ENCODE measurements at places on chromosomes 3 and 15.

- no peak for DNase-seq
These were observed 14.3 kb downstream of the DUT start for GRCh38 chr15:48345516-48345915.

DNA sequence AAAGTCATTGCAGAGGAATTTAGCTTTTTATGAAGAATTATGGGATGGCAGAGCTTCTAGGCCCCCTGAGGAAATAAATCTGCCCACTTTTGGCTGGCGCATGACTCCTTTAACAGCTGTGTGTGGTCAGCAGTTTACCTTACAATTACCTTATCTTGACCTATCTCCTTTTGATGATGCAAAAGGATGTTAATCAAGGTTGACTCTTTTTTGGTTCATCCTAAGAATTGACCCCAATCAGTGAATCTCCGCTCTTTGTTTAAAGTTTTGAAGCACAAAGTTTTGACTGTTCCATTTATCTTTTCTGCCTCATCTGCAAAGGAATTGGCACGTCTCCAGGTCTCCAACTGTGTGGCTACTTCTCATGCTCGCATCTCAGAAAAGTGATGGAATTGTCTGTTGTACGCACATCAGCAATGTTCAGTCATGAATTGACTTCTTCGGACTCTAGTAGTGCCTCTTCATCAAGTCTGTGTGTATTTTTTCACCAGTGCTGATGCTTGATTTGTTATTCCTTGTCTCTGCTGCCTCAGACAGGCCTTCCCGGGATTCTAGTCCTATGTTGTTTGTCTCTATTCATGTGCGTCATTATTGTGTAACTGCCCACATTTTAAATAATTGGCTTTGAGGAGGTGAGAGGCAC lies 196.2 kb upstream of the CFAP20DC start:
- no peak for DNase-seq

DNA sequence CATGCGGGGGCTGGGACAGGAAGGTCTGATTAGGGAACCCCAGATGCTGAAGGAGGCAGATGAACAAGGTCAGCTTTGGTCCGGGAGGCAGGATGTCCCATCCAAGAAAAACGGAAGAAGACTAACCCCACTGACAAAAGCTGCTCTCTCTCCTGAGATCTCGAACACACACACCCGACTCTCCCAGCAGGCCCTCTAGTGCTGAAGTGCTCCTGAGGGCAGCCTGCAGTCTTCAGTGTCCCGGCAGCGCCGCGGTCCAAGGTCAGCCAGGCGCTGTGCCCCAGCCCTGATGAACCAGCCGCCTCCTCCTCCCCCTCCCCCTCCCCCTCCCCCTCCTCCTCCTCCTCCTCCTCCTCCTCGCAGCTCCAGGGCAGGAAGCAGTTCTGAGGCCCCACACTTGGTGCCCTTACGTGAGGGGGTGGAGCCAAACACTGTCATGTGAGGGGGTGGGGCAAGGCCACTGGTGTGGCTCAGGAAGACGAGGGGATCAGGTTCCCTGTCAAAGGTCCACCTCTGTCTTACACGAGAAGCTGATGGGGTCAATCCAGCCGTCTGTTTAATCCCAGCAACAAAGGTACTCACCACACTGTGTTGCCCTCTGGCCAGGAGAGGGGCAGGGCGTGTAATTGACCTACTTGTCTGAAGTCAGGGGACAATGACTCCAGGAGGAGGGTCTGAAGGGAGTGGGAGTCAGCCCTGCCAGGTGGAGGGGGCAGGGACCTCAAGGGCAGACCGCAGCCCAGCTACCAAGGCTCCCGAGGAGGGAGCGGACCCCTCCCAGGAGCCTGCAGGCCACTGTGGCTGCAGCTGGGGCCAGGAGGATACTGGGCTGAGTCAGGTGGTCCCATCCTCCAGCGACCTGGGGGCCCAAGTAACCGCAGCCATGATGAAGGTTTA lies 34.3 kb downstream of the PRR23E start:
- no peak for DNase-seq

DNA sequence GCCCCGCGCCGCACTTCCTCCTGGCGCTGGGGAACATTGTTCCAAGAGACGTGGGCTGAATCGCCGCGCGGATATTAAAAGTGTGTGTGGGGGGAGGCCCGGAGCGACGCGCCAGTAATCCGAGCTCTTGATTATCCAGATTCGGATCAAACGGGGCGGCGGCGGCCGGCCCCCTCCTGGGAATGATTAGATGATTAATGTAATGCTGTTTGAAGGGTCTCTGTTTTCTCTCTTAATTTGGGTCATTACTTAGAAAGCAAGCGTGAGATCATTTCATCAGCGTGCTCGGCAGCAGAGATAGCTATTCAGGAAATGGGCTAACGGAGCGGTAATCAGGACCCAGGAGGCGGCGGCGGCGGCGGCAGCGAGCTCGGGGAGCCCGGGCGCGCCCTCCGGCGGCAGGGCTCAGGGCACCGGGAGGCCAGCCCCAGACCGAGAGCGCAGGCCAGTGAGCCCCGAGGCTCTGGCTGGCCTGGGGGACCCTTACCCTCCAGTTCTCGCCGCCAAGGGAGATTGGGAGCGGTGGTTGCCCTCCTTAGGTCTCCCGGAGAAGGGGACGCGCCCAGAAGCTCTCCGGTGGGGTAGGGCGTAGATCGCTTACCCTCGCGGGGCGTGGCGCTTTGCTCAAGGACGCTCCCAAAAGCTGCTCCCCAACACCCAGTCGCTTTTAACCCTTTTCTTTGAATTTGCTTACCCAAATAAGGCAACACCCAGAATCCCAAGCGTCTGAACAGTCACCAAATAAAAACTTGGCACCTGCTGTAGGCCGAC lies 4.5 kb downstream of the FEZF2 start:
- no peak for DNase-seq

- no peak for DNase-seq
These were observed 7.9 kb upstream of the RPP14 start for GRCh38 chr3:58298190-58298589.

GRCh38 chr3:42742688-42743087 lies 30.4 kb downstream of the CCDC13 start:
- no peak for DNase-seq

DNA sequence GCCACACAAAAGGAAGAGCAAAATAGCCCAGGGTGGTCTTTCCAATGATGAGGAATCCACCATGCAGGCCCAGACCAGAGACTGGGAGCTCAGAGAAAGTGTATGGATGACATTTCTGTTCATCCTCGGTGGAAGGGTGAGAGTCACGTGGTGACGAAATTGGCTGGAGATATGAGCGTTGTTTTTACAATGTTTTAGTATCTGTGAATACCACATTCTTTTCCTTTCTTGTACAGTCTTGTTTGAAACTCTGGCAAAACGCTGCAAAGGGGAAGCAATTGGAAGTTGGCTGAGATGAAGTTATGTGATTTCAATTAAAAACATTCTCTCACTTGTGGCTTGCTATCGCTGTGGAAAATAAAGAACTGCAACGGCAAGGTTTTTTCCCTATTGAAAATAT lies 137.5 kb downstream of the MAGI1 start:
- no peak for DNase-seq

DNA sequence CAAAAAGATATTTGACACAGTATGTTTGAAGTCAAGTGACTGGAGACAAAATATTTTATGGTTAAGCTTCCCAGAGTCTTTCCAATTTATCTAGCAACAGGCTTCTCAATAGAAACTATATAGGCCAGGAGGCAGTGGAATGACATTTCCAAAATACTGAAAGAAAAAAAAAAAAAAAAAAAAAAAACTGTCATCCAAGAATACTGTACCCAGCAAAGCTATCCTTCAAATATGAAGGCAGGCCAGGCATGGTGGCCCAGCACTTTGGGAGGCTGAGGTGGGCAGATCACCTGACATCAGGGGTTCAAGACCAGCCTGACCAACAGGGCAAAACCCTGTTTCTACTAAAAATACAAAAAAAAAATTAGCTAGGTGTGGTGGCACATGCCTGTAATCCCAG lies 20.9 kb downstream of the NME9 start:
- DNase-seq, result no peak

DNA sequence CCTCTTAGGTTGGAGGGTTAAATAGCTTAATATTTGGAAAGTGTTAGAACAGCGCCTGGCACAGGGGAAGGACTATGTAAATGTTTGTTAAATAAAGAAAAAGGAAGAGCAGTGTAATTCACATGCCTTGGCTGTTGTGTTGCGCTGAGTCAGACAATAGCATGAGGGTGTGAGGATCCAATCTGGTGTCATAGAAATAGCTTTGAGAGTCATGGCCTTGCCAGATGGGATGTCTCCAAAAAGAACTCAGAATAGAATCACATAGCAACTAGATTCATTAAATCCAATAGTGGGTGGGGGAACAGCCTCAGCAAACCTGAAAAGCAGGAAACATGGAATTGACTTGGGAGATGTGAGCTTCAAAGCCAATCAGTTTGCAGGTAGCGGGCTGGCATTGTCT lies 3.9 kb upstream of the RBSN start:
- no peak for DNase-seq

DNA sequence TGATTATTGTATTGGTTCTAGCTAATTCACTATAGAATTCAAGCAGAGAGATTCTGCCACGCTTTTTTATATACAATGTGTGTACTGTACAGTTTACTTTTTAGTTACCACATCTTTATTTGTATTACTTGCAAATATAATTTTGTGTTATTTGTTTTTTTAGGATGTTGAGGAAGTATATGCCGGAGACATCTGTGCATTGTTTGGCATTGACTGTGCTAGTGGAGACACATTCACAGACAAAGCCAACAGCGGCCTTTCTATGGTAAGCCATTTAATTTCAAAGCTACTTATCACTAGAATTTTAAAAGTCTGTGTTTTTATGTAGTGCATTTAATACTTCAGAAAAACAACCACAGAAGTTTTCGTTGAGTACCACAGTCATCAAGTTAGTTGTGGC lies 11.7 kb downstream of the LXN start:
- no peak for DNase-seq

- no peak for DNase-seq
These were observed 11.0 kb upstream of the PCCB start for GRCh38 chr3:136239094-136239493.

GRCh38 chr15:89326316-89326715 lies 8.3 kb downstream of the POLG start:
- DNase-seq, result no peak

GRCh38 chr15:44137750-44138149 lies 57.3 kb downstream of the FRMD5 start:
- DNase-seq, result no peak

DNA sequence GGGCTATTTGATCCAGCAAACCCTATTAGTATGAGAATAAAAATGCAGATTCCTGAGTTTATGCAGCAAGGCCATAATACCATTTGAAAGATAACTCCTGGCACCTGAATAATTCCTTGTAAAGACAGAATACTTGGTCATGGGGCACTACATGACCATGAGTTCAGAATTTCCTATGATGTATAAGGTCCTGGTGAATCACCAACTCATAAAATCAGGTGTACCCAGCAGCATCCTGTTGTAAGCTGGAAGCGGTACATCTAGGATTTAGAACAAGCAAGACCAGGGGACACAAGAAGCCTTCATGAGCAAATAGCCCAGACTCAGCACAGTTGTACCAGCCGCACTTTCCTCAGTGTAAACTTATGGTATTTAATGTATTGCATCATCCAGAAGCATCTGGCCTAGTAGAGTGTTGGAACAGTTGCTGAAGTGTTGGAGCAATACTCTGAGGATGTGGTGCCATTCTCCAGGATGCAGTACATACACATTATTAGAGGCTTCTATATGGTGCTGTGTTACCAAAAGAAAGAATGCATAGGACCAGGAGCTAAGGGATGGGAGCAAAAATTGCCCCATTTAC lies 233.4 kb downstream of the SQOR start:
- DNase-seq, result no peak

DNA sequence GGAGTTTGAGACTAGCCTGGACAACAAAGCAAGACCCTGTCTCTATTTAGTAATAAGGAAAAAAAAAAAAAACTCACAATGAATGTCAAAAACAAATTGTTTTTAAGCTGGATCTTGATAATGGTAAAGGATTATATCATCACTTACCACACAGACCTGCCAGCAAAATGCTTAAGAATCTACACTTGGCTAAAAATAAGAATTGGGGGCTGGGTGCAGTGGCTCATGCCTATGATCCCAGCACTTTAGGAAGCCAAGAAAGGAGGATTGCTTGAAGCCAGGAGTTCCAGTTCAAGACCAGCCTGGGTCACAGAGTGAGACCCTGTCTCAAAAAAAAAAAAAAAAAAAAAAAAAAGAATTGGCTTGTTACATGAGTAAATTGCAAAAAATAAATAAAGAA lies 31.0 kb downstream of the ACAP2 start:
- no peak for DNase-seq

GRCh38 chr3:4856136-4856535 lies 123.1 kb upstream of the BHLHE40 start:
- DNase-seq, result no peak

- DNase-seq, result no peak
These were observed 41.9 kb downstream of the PLCH1 start for GRCh38 chr3:155702745-155703591.

DNA sequence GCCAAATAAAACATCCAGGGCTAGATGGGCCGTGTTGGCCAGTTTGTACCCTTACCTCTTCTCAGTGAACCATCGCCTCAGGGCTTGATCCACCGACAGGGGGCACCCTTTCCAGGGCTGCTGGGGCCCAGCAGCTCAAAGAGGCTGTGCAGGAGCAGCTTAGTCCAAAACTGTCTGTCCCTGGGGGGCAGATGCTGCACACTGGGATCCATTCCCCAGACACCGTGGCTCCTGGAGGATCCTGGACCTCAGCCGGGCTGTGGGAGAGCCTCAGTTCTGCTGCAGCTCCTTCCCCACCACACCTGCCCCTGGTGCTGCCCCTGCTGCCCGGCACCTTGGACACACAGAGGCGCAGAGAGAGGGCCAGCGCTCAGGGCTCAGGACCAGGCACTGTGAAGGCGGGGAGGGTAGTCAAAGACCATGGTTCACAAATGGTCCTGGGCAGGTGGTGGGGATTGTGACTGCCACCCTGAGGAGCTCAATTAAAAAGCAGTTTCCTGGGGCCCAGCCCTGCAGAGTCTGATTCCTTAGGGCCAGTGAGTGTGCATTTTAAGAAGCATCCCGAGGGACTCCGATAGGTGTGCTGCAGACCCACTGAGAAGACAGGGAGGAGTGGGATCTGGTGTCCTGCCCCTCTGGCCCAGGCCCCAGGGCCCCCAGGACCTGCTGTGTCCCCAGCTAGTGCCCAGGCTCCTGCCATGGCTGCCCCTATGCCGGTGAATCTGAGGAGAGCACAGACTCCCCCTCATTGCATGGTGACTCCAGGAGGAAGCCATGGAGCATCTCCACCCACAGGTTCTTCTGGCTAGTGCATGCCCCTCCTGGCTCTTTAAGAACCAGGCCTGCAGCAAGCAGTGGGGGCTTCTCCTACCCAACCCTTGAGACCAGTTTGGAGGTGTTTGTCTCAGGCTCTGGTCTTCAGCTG lies 86.5 kb upstream of the PRR20G start:
- no peak for DNase-seq

DNA sequence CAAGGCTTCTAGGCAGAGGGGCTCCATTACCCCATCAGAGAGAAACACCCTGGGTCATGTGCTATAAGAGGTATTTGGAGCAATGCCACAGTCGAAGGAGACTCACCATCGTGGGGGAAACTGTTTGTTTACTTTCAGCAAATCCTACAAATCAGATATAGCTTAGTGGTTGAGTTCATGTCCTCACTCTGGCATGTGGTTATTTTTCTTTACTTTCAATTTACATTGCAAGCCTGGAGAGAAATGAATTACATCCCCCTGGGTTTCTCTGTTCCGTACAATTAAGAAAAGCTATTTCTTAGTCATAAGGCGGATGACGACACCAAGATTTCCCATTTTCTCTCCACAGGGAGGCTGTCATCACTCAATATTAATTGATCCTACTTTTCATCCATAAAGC lies 36.9 kb downstream of the RFTN1 start:
- no peak for DNase-seq

GRCh38 chr3:134959516-134959915 lies 164.5 kb downstream of the EPHB1 start:
- DNase-seq, result no peak

- no peak for DNase-seq
These were observed 390.6 kb upstream of the WNT5A start for GRCh38 chr3:55877703-55878102.
